ENCODE measurements at places on chromosomes 7 and 10. TPM values are rescaled to one million over a fixed set of nuclear protein-coding genes. Genes with fewer than 3 reads are reported as not detected.

DNA sequence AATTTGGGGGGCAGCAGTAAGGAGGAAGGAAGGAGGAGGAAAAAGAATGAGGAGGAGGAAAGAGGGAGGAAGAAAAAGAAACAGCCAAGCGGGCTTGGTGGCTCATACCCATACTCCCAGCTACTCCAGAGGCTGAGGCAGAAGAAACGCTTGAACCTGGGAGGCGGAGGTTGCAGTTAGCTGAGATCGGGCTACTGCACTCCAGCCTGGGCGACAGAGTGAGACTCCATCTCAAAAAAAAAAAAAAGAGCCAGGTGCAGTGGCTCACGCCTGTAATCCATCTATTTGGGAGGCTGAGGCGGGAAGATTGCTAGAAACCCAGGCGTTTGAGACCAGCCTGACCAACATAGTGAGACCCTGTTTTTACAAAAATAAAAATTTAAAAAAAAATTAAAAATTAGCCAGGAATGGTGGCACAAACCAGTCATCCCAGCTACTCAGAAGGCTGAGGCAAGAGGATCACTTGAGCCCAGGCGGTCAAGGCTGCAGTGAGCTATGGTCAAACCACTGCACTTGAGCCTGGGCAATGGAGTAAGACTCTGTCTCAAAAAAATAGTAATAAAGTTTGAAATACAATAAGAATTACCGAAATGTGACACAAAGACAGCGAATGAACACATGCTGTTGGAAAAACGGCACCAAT lies 14.1 kb upstream of the CRCP start:
- H3K4me1 ChIP-seq, result peaks cover 15% of the 10 kb centered on the region
- H3K4me3 ChIP-seq, result peak overlapping the region; percentile 75
- DNase-seq, result peak; percentile 22
- no peaks in the 10 kb centered on the region for H3K36me3 ChIP-seq
- H3K27me3 ChIP-seq, result no peaks in the 10 kb centered on the region
- peak overlapping the region; percentile 78 for H3K27ac ChIP-seq

- H3K27ac ChIP-seq, result no peak overlapping the region
- H3K4me3 ChIP-seq, result no peak overlapping the region
- no peak for DNase-seq
These were observed 23.2 kb upstream of the NPFFR1 start for GRCh38 chr10:70306886-70307520.

GRCh38 chr10:77405771-77406241 lies 231.8 kb downstream of the KCNMA1 start:
- peaks cover 10% of the 10 kb centered on the region for H3K4me1 ChIP-seq
- no peak overlapping the region for H3K27ac ChIP-seq
- no peak overlapping the region for H3K4me3 ChIP-seq
- H3K36me3 ChIP-seq, result no peaks in the 10 kb centered on the region
- peak; percentile 85 for DNase-seq
- no peaks in the 10 kb centered on the region for H3K27me3 ChIP-seq

GRCh38 chr10:51748959-51749358 lies 49.6 kb upstream of the CSTF2T start:
- H3K27ac ChIP-seq, result no peak overlapping the region
- H3K4me3 ChIP-seq, result no peak overlapping the region
- no peaks in the 10 kb centered on the region for H3K27me3 ChIP-seq
- no peaks in the 10 kb centered on the region for H3K4me1 ChIP-seq
- H3K36me3 ChIP-seq, result no peaks in the 10 kb centered on the region

DNA sequence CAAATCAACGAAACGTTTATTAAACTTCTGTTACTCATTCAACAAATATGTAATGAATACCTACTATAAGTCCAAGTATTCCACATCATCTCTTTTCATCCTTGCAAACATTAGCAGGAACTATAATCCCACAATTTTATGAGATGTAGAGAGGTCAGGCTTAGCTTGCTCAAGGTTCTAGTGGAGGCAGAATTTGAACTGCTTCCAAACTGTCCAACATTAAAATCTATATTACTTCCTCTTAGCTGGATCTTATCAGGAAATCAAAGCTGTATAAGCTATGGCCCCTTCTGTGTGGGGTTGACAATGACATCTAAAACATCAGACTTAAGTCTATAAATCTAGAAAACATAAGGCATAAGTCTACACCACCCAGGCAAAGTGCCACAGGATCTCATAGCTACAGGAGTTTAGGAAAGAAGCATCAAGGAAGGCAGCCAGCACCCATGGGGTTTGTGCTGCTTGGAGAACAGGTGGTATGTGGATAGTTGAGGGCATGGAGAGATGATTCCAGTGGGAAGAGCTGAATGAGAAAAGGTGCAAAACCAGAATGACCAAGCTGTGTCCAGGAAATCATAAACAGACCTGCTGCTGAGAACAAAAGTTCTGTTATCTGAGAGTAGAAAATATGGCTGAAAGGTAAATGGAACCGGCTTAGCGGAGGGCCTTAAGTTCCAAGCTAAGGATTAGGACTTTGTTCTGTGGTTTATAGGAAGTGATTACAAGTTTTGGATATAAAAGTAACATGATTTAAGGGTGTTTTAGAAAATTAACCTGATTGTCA lies 34.5 kb downstream of the PAPSS2 start:
- DNase-seq, result no peak
- H3K4me3 ChIP-seq, result no peak overlapping the region
- no peak overlapping the region for H3K27ac ChIP-seq
- no peaks in the 10 kb centered on the region for H3K27me3 ChIP-seq

NKX6-2 gene
- polyA plus RNA-seq, result 1.9 TPM

All from GM23248 (cell line).